ENCODE measurements at places on chromosomes 13 and 19. TPM values are rescaled to one million over a fixed set of nuclear protein-coding genes. Genes with fewer than 3 reads are reported as not detected.

Gene CD70
- 0.46 TPM for total RNA-seq

Gene CD79A
- total RNA-seq: not detected

Gene PRODH2
- not detected for total RNA-seq

Gene PDX1
- total RNA-seq: not detected

Gene KIR3DL2
- not detected for total RNA-seq
